SK-N-DZ (cell line): ENCODE measurements at places on chromosomes 4 and X.
A peak's percentile ranks its signal among the peaks of the same experiment; 100 is the strongest.

DNA sequence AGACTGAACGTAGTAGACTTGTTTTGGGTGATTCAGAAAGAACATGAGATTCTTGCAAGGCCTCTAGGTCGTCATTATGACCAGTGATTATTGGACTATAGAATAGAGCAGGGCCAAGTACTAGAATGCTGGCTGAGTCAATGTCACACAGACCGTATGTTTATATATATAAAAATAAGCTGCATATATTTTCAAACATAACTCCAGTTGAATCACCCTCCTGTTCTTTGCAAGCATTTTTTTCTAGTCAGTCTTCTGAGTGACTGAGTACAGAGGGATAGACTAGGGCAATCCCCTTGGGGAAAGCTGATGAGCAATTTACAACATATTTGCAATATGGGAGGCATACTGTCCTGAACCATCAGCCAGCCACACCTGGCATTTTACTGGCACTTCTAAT lies 48.4 kb upstream of the PRPS1 start:
- DNase-seq, result no peak

GRCh38 chr4:26468977-26469376 lies 21.3 kb downstream of the CCKAR start:
- no peak for DNase-seq

DNA sequence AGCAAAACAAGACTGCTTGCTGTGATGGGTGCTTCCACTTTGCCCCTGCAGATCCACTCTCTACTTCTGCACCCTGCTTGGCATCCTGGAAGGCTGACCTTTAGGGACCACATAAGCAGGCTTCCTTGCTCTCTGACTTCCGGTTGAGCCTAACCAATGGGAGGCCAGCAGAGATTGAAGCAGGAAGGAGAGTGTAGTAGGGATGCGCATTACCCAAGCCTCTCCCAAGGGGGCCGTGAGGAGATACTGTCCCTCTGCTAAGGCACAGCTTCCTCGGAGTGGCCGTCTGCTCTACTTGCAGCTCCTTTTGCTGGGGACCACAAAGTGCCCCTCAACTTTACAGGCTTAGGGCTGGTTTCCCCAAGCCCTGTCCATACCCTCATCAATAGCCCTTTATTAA lies 624.3 kb upstream of the TENM3 start:
- no peak for DNase-seq

DNA sequence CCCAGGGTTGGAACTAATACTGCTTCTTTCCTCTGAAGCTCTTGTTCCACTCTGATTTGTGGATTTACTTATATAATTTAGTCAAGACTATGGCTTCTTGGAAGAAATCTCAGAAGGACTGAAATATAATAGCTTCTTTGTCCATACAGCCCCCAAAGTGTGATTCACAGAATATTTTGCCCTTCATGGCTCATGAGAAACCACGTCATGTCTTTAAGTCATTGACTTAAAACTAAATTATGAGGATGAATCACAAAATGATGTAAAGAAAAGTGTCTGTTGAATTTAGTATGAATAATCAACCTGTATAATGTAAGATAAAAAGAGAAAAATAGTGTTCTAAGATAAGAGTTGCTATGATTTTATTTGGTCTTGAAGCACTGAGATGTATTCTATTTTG lies 43.3 kb upstream of the AGA start:
- DNase-seq, result no peak

DNA sequence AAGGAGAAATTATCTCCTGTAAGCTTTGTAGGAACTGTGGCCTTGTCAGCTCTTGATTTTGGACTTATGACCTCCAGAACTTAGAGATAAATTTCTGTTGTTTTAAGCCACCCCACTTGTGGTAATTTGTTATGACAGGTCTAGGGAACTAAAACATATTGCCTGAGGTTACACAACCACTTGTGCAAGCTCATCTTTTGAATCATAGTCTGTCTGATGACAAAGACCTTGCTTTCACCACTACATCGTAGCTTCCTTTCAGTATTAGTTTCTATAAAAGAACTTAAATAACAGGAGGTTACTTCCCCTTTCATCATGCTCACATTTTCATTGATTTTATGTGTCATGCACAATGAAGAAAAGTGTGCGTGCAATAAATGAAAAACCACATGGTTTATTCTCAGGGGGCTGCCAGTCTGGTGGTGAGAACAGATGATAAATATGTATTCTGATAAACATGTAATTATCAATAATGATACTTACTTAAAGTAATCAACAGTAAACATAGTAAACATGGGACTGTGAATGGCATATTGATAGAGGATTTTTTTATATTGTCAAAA lies 690.0 kb upstream of the HS3ST1 start:
- no peak for DNase-seq

- no peak for DNase-seq
These were observed 59.5 kb downstream of the TET2 start for GRCh38 chr4:105206214-105206613.

- no peak for DNase-seq
These were observed 730.1 kb downstream of the CCSER1 start for GRCh38 chr4:90857081-90857820.

DNA sequence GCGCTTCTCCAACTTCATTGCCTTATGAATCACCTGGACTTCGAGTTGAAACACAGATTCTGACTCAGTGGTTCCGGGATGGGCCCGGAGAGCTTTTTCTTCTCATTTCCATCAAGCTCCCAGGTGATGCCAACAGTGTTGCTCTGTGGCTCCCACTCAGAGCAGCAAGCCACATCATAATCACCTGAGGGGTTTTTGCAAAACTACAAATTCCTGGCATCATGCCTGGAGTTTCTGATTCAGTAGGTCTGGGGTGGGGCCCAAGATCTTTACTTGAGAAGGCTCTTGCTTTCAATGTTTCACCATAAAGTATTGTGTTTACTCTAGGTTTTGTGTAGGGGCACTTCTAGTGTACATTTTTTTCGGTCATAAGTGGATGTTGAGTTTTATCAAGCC lies 7.0 kb downstream of the MTM1 start:
- DNase-seq, result no peak

DNA sequence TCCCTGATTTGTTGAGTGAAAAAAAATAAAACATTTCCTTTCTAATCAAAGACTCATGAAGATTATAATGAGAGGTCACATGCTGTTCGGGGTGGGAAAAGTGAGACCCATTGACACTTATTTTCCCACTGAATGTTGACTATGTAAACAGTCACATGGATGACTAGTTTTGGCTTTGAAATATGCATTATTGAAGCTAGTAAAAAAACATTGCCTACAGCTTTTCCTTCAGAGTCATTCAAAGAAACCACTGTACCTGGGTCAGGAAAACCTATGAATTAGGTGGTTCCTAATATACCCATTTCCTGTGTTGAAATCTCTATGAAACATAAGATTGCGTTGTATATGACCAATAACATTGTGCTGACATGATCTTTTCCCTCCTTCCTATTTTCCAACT lies 251.2 kb downstream of the CFAP299 start:
- DNase-seq, result no peak

- no peak for DNase-seq
These were observed 195.1 kb downstream of the MAGEB5 start for GRCh38 chrX:26411045-26411444.

DNA sequence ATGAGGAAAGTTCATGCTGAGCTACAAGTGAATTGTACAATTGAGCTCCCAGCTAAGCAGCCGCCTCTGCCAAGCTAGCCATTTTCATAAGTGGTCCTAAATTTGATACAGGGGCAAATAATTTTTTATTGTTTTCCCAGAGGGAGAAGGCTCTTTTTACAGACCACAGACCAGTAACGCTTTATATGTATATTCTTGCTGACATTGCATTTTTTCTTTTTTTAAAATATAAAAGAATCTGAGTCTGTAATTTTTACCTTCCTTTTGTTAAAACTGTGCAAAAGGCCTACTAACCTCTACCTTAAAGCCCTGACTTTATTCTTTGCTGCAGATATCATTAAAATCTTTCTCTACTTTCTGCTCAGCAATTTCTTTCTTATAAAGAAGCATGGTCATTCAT lies 501.2 kb upstream of the INTU start:
- no peak for DNase-seq

GRCh38 chr4:28092610-28093009 lies 1232.0 kb downstream of the STIM2 start:
- no peak for DNase-seq

GRCh38 chr4:84944947-84945346 lies 21.5 kb downstream of the WDFY3 start:
- no peak for DNase-seq

DNA sequence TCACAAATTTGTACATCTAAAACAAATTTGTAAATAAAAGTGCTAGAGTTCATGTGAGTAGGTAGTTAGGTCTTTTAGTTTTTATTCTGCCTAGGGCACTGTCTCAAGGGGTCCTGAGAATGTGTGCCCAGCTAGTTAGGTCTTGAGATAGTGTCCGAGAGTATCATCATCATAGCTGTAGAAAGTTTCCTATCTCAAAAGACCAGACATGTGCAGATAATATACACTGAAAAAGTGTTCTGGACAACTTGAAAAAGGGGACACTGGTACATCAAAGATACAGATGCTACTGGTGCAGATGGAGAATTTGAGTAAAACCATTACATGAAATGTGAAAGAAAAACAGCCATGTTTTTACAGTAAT lies 1.8 kb upstream of the ZCCHC4 start:
- DNase-seq, result no peak

GRCh38 chr4:22614114-22614513 lies 78.6 kb upstream of the GBA3 start:
- no peak for DNase-seq

DNA sequence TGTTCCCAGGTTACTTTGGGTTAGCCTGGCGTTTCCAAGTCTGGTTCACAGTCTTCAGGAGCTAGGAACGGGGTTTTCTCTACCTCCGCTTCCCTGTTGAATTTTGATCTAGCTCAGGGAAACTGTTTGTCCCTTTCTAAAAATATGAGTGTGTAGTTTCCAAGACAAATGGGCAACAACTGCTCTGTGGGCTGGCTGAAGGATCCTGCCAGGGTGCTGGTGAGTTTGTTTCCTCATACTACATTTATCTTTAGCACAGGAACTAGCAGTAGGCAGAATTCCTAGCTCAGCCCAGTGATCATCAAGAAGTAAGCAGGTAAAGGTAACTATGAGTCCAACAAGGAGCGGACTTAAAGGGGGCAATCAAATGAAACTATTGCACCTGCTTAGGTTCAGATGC lies 13.3 kb upstream of the FAM47E start:
- no peak for DNase-seq

- no peak for DNase-seq
These were observed 229.1 kb downstream of the ARHGAP10 start for GRCh38 chr4:147960971-147961370.

GRCh38 chr4:187814737-187815465 lies 180.7 kb upstream of the ZFP42 start:
- no peak for DNase-seq

- DNase-seq, result no peak
These were observed 172.8 kb upstream of the DCAF12L2 start for GRCh38 chrX:126338916-126339315.

- DNase-seq, result peak; percentile 6
These were observed 74.4 kb upstream of the RBMX start for GRCh38 chrX:136954930-136955329.

DNA sequence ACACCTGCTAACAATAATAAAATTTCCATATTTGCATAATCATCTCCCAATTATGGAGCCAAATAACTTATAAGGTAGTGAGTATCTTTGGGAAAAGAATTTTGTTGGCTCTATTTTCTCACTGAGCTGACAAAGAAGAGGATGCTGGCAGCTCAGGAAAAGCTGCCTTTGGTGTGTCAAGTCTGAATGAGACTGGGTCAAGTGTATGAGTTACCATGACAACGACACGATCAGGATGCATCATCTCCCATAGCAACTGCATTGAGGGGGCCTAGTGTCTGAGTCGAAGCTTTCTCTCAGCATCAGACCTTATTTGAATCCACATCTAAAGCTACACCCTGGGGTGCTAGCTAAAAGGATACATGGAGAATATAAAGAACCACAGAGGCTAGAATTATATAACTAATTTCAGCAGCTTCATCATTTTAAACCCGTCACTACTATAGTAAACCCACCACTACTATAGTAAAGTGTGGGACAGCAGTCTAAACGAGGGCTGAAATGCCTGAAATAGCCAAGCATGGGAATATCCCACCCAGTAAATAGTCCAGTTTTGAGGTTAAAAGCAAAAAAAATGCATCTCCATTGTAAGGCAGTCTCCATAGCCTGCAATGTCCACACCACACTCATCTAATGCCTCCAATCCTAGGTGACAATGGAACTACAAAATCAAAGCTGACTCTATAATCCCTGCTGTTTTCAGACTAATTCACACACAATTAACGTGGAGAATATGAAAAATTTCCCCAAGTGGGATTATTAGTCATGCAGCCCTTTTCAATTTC lies 16.0 kb downstream of the GSPT2 start:
- DNase-seq, result peak; percentile 6

- DNase-seq, result no peak
These were observed 21.7 kb upstream of the RGS12 start for GRCh38 chr4:3271131-3271530.

GRCh38 chr4:139275281-139275735 lies 4.7 kb downstream of the MGARP start:
- DNase-seq, result peak; percentile 90

- no peak for DNase-seq
These were observed 54.1 kb upstream of the ARHGAP24 start for GRCh38 chr4:85420831-85421230.

- DNase-seq, result no peak
These were observed 95.7 kb downstream of the DRD5 start for GRCh38 chr4:9877123-9877522.

DNA sequence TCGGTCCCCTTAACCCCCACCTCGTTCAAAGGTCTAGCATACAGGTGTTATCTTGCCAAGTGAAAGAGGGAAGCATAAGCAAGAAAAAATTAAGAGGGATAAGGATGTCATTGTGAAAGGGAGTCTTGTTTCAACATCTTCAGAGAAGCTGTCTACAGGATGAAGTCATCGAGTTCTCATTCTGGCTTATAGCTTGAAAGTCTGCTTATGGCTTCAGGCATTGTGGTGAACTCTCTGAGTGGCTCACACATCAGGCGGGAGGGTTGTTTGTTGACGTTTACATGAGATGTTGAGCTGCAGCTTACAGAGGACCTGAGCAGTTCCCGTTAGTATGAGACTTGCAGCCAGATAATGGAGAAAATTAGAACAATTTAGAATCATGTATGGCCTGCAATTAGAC lies 16.6 kb downstream of the MAGEA9B start:
- DNase-seq, result no peak

DNA sequence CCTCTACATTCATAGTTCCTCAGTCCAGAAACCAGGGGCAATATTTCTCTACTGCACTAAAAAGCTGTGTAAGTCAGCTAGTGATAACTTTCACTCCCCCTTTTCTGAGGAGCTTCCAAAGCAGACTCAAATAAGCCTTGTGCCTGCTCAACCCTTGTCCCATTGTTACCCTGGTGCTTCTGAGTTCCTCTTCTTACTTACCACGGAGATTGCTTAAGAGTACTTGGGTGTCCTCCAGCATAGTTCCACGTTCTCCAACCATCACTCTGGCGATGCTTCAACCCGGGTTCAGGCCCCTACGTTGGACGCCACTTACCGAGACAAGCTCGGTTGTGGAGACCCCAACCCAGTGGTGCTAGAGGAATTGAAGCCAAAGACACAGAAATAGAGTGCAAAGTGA lies 71.6 kb downstream of the ADAM29 start:
- no peak for DNase-seq
